NT2/D1 (cell line): ENCODE measurements at places on chromosomes 2 and 18.

DNA sequence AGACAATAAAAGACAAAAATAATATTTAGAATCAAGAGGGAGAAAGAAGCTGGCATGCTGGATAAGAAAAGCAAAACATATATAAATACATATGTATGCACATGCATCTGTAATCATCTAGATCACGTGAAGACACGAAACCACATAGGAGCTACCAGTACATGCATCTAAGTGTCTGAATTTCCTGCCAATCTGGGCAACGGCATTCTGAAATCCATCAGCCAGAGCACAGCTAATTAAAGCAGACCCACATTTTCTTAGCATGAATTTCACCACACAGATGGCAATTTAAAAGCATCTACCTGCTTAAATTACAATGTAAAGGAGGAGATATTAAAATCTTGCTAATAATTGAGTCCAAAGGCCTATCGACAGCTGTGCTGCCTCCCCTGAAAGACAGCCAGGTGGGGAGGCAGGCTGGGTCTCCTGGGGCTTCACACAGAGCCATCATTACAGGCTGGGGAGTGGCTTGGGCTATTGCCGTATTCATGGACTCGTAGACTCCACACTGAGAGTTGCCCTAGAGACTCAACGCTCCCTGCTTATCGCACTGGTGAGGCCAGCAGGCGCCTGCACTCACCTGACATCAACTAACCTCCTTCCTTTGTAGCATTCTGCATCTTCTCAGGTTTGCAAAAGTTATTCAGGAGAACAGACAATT is 272.5 kb upstream of the PXDN start:
- DNase-seq: no peak

DNA sequence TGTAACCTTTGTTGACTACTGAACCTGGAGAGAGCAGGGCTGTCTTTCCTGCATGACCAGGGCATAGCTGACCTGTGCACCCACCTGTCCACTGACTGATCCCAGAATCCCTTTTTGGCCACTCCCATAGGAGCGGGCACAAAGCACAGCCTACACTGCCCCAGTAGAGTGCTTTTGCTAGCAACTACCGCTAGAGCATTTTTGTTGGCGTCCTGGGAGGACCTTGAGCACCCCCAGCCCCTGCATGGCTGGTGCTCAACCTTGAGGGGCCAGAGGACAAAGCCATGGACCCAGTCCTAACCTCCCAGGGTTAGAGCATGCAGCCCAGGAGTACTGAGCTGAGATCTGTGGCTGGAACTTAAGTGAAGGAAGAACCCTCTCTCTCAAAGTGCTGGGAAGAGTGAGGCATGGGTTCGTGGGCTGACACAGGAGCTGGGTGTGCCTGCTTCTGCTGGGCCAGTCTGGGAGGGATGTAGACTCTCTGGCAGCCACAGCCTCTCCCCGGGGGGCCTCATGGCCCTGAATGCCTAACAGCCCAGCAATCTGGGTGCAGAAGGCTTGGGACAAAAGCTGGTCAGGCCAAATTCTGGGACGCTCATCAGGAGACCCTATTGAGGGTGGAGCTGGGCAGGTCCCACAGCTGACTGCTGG is 140.0 kb downstream of the GALNT1 start:
- no peak for DNase-seq

- no peak for DNase-seq
Observed at GRCh38 chr18:1464444-1465217, 560.0 kb downstream of the ADCYAP1 start.

DNA sequence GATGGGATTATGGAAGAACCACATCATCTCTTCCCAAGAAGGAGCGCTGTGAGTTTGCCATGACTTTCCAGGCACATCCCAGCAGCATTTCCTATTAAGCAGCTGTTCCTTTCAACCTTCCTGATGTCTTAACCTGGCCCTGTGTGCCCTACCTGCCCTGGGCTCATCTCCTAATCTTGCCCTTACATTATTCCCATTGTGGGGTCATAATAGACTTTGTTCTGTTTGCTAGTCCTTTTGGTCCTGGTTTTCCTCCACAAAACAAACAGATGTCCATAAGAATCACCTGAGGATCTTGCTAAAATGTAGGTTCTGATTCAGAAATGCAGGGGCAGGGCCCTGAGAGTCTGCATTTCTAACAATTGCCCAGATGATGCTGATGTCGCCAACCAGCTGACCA is 38.6 kb upstream of the TANK start:
- DNase-seq: no peak

DNA sequence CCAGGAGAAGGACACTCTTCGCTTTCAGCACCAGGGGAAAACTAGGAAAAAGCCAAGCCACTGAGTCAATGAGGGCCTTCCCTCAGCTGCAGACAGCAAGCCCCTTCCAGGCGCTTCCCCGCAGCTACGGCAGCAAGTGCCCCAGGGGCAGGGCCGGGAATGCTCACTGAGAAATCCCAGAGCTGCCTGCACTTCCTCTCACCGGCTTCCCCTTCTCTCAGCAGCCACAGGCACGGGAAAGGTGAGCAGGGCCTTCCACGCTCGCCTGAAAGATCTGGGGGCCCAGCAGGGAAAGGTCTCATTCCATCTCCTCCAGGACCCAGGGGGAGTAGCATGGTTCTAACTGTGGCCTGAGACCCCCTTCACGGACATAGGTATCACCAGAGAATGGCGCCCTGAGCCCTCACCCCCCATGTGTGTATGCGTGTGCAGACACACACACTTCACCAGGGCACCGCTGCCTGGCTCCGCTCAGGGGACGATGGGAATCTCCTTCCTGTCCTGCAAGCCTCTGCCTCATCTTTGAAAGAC is 29.6 kb upstream of the FOSL2 start:
- no peak for DNase-seq

GRCh38 chr18:72612894-72613533 is 68.9 kb upstream of the CBLN2 start:
- no peak for DNase-seq
